GM23248 (cell line): ENCODE measurements at places on chromosomes 5 and 9. TPM values are rescaled to one million over a fixed set of nuclear protein-coding genes. Genes with fewer than 3 reads are reported as not detected.

- DNase-seq: no peak
Observed at GRCh38 chr5:21709770-21710169, 1143.4 kb downstream of the CDH12 start.

DNA sequence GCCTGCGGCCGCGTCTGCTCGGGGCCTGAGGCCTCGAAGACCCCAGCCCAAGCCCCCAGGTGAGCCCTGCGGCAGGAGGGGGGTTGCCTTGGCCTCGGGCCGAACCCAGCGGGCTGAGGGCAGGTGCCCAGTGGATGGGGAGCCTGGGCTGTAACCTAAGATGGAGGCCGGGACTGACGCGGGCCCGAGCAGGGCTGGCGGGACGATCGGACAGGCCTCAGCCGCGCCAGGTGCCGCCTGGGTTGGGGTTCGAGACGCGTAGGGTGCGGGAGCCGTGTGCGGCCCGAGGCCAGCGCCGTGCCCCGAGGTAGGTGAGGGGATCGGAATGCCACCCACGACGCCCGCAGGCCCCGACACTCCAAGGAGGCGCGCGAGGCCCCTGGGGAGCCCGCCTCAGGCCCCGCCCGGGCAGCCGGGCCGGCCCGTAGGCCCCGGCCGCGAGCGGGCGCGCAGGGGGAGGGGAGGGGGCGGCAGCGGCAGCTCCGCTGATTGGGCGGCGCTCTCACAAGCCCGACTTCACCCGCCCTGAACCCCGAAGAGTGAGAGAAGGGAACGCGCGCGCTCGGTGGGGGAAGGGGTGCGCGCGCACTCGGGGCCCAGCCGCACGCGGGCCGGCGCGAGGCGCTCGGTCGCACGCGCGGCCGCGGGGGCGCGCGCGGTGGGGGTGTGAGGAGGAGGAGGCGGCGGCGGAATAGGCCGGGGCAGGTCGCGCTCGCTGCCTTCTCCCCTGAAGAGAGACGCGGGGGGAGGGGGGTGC is at the start of gene NSD1:
NSD1 (plus strand) TSS at position 678 of the 757 bp plus-strand sequence. CDS start 1,331 bp downstream, outside the sequence.
- DNase-seq: peak; percentile 86

DNA sequence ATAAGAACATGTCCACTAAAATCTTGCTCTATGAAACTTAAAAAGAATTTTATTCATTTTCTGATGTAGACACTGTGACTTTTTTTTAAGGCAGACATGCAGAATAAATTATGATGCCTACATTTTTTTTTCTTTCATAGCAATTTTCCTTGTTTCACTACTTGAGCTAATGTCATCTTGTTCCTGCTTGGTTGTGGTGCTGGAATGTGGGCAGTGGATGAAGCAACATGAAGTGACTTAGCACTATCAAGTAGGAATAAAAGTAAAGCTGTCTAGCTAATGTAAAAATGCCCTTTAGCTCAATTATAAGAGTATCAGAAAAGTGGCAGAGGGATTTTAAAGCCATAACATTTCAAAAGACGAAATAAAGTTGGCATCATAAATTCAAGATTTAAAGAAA is 191.0 kb downstream of the ADAMTS6 start:
- peak; percentile 58 for DNase-seq

DNA sequence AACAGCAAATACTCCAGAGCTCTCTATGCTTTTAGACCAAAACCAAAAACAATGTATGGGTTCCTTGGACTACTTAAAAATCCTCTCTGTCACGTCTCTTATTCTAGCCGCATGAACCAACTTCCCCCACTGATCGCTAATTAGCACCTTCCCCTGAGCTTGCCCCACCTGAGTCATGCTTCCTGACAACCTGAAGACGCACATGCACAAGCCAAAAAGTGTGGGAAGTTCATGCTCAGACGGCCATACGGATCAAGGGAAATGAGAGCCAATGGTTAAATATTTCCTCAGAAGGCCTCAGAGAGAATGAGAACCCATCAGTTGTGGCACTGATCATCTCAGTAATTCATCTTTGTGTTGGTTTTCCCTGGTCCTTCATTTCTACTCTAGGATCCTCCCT is 199.7 kb downstream of the BNC2 start:
- DNase-seq: no peak

- no peak for DNase-seq
Observed at GRCh38 chr9:96447406-96447805, 2.6 kb upstream of the HABP4 start.

DNA sequence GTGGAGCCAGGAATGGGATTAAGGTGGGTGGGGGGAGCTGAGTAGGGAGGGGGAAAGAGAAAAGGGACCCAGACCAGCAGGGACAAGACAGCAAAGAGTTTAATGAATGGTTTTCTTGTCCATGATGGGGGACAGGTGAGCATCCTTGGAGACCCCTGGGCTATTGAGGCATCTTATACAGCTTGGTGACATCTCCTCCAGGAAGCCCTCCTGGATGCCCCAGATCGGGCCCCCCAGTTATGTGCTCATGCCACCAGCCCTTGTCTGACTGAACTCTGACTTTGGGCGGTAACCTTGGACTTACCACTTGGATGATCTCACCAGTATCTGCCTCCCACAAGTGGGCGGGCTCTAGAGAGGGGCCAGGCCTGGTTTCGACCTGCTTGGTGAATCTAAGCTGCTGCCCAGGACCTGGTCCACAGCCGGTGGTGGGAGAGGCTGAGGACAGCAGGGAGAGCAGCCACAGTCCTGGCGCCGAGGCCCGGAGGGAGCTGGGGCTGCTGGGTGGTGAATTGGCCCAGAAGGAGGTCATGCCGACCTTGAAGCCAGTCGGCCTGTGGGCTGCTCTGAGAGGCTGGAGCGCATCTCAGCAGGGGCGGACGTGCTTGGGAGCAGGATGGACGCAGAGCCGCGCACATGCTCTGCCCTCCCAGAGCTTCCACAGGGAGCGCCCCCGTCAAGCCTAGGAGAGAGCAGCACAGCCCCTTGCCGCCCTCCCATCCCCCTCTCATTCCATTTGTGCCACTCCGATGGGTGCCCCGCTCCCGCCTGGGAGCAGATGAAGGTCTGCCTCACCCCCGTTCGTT is 36.2 kb downstream of the UNC5A start:
- peak; percentile 54 for DNase-seq

DNA sequence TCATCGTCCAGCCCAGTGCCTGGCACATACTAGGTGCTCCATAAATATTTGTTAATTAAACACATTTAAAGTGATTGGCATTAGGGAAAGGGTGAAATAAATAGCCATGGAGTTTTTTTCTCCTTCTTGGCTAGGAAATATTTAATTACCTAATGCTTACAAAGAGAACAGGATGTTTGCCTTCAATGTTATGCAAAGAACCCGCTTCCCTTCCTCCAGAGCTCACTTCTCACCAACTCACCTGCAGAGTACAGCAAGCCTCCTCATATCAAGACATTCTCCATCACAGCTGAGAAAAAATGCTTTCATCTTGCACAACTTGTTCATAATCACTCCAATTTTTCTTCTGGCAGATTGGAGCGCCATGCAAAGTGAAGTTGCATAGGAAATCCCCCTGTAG is 161.7 kb upstream of the STK32A start:
- DNase-seq: no peak

DNA sequence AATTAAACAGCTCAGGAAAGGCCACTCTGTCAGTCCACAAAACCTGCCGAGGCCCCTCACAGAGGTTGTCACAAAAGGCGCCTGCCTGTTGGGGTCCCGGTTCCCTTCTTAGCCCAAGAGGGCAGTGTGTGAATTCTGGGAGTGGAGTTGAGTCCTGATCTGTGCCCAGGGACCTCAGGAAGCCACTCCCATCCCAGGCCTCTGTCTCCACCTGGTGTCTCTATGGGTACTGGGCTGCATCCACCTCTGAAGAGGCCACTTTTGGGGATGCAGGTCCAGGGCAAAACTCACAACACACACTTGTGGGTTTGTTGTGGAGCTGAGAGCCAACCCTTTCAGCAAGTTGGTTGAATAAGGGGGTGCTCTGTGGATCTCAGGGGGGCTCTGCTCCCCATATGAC is 74.3 kb upstream of the STXBP1 start:
- no peak for DNase-seq

DNA sequence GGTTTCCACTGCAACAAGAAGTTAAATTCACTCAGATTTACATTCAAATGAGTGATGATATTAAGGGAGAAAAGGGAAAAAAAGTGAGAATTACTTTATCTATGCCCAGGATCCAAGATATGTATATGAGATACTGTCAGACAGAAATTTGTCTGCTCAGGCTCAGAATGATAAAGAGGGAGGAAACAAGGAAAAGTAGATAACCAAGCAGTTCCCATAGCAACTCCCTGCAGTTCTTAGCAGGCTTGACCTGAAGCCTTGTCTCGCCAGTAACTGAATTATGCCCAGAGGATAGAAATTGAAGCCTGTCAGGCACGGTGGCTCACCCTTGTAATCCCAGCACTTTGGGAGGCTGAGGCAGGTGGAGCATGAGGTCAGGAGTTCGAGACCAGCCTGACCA is 304.4 kb downstream of the TLE1 start:
- DNase-seq: no peak

DNA sequence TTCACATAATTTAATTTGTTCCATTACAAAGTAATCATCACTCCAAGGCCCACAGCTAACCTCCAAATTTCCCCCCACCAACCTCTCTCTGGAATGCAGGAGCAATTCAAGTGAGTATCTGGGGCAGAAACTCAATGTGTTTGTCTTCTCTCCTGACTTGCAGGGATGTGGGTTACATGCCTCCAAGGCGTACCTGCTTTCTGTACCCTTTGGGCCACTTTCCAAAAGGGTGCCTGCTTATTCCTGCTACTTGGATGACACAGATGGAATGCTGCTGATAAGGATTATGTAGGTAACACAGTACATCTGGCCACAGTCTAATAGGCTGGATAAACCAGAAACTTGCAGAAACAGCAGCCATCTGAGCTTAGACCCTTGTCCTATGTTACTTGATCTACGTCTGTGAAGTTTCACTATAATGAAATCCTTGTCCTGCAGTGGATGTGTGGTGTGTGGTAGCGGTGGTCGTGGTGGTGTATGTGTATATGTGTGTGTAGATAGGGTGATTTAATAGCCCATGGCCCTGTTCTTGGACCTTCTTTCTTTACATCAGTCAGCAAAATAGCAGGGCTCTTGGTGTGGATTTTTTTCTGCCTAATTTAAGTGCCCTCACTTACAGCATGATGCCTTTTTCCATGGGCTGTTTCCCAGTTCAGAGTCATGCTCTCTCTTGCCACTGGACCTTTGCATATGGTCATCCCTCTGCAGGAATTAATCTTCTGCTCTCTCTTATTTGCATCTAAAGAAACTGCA is 175.9 kb downstream of the ZDHHC21 start:
- DNase-seq: no peak

GRCh38 chr5:80755626-80756025 is 100.8 kb upstream of the DHFR start:
- DNase-seq: no peak

- DNase-seq: no peak
Observed at GRCh38 chr9:120926397-120926928, at the start of gene TRAF1. TRAF1 (minus strand) TSS chr9:120926796; CDS start chr9:120926075, 721 bp downstream.

- no peak for DNase-seq
Observed at GRCh38 chr5:172753101-172753500, 17.9 kb downstream of the DUSP1 start.

GABRA1 gene
- not detected in 2 replicates for total RNA-seq
